LNCaP clone FGC (cell line): ENCODE measurements at places on chromosomes 2 and 18.

- no peak for DNase-seq
Observed at GRCh38 chr2:225091336-225091735, 49.1 kb upstream of the DOCK10 start.

GRCh38 chr2:100615886-100616285 lies 53.1 kb downstream of the PDCL3 start:
- no peak for DNase-seq

GRCh38 chr18:54767098-54767497 lies 61.2 kb upstream of the RAB27B start:
- peak; percentile 93 for DNase-seq

DNA sequence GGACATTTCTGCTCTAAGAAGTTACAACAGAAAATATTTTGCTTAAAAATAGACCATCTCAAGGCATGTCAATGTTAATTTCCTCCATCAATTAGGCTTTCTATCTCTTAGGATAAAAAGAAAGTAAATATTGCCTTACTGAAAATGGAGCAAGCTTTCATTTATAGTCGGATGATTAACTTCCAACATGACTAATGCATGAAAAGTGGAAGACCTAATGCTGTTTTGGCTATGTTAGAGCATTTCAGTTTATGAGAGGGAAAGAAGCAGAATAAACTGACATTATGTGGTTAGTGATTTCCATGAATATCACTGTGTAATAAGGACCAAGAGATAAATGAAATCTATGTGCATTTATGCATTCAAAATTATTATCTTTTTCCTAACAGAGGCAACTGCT lies 475.2 kb upstream of the UBE2E3 start:
- DNase-seq: no peak

GRCh38 chr2:122138561-122138960 lies 383.1 kb downstream of the TSN start:
- no peak for DNase-seq

- no peak for DNase-seq
Observed at GRCh38 chr2:172445851-172446250, 18.5 kb downstream of the ITGA6 start.
